A549 treated with AZD2906 at 1 μM for 4 hours (cell line): ENCODE measurements at places on chromosomes 2 and 18. TPM values are rescaled to one million over a fixed set of nuclear protein-coding genes. Genes with fewer than 3 reads are reported as not detected.

The SERPINB3 gene
- total RNA-seq: 0.06 to 0.14 TPM (median 0.09 TPM) in 5 replicates

The CCDC138 gene
- total RNA-seq: 6.5 to 8.1 TPM (median 7.0 TPM) in 5 replicates

The UGT1A3 gene
- total RNA-seq: 0.05 to 0.09 TPM (median 0.07 TPM) in 4 of 5 replicates, not detected in the other

The NT5C1B gene
- not detected in 5 replicates for total RNA-seq

The DRC1 gene
- 0.11 to 0.35 TPM (median 0.29 TPM) in 5 replicates for total RNA-seq

The DCDC2C gene
- total RNA-seq: 0.15 to 0.82 TPM (median 0.40 TPM) in 5 replicates

The AOX1 gene
- total RNA-seq: 4.6 to 8.3 TPM (median 5.3 TPM) in 5 replicates

The SS18 gene
- 44.5 to 54.0 TPM (median 51.4 TPM) in 5 replicates for total RNA-seq

The APOB gene
- total RNA-seq: under 0.01 to 0.14 TPM (median 0.04 TPM) in 4 of 5 replicates, not detected in the other

The EGR4 gene
- 0.19 to 0.32 TPM (median 0.25 TPM) in 5 replicates for total RNA-seq

The SCTR gene
- total RNA-seq: 0.10 TPM in 1 of 5 replicates, not detected in the others

The ZNF396 gene
- 0.54 to 0.89 TPM (median 0.60 TPM) in 5 replicates for total RNA-seq

The CCT4 gene
- total RNA-seq: 287 to 306 TPM (median 297 TPM) in 5 replicates

The HAT1 gene
- 59.8 to 85.5 TPM (median 65.7 TPM) in 5 replicates for total RNA-seq

The PRSS56 gene
- 0.06 to 0.17 TPM (median 0.09 TPM) in 5 replicates for total RNA-seq

The ELP2 gene
- 29.6 to 36.5 TPM (median 34.7 TPM) in 5 replicates for total RNA-seq

The AUP1 gene
- total RNA-seq: 185 to 250 TPM (median 238 TPM) in 5 replicates

The DSG1 gene
- not detected in 5 replicates for total RNA-seq
